Stimulated activated CD4-positive, alpha-beta T cell treated with anti-CD3 and anti-CD28 coated beads, Interleukin-1b, Interleukin-23, amount 100 ng/mL, for 4 hours (primary cell): ENCODE measurements at places on chromosomes 1 and 21.
A peak's percentile ranks its signal among the peaks of the same experiment; 100 is the strongest.

DNA sequence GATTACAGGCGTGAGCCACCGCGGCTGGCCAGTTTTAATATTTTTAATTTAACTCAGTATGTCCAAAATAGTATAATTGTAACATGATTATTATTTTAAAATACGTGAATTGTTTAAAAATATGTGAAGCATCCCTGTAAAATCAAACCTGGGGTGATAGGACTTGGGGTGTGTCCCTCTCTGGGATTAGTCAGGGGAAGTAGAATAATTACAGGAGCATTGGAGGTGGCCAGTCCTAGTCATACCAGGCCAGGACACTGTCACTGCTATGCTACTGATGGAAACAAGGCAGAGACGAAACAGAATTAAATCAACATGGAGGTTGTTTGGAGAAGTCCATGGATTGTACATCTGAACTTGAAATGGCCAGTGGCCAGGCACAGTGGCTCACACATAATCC lies 16.8 kb downstream of the SZRD1 start:
- DNase-seq: no peak

DNA sequence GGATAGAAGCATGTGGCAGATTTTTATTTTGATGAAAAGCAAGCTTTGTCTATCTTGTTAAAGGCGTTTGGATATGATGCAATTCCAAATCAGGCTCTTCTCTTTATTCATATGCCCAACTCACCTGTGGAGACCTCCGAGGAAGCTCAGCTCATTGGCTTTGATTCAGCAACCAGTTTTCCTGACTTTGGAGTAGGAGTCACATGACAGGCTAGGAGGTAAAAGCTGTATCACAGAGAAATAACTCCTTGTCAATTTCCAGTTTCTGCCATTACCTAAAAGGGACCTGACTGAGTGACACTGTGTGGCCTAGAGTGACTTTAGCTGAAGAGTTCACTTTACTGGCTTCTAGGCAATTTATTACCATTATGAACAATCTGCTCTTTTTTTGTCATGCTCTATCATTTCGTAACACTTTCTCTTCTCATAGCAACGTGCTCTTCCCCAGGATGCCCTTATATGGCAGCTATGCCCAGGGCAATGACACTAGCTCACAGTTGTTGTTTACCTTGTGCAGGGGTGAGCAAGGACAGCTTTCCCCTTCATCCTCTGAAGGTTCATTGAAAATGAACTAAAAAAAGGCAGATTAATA lies 107.2 kb downstream of the KCNK1 start:
- no peak for DNase-seq

- DNase-seq: peak; percentile 10
Observed at GRCh38 chr1:114152508-114153260, 985 bp downstream of the SYT6 start.

DNA sequence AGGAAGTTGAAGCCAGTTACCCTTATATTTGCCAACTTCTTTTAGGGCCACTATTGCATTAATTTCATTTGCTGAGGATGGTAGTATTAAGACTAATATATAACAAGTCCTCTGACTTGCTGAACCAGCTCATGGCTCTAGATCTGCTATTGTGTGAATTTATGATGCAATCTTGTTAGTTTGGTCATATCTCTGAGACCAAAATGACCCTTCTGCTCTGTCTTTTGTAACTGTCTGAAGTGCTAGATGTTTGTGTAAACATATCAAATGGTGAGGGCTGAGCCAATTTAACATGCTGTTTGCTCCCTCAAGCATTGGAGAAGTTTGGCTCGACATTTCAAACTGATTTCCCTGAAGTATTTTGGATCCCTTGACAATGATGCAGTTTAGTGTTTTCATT lies 106.9 kb upstream of the PTGFR start:
- DNase-seq: no peak

- DNase-seq: no peak
Observed at GRCh38 chr1:25356848-25357247, 18.7 kb downstream of the TMEM50A start.

GRCh38 chr1:51541313-51542050 lies 22.4 kb upstream of the EPS15 start:
- DNase-seq: no peak
